ENCODE measurements at places on chromosomes 12 and 14.

DNA sequence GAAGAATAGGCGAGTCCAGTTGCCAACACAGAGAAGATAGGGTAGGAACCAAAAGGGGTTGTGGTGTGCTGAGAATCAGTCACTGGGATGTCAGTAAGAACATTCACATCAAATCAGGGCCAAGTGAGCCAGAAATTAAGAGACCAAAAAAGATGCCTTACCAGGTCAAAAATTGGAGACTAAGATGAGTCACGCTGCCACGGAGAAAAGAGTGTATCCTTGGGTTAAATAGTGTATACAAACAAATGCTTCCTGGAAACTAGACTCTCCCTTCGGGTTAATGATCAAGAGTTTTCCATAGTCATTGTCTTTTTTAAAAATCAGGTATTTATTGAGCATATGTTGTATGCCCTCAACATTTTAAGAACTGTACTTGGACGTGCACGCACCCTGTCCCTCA, 45.2 kb upstream of the BAZ1A start:
- DNase-seq, result peak; percentile 14

DNA sequence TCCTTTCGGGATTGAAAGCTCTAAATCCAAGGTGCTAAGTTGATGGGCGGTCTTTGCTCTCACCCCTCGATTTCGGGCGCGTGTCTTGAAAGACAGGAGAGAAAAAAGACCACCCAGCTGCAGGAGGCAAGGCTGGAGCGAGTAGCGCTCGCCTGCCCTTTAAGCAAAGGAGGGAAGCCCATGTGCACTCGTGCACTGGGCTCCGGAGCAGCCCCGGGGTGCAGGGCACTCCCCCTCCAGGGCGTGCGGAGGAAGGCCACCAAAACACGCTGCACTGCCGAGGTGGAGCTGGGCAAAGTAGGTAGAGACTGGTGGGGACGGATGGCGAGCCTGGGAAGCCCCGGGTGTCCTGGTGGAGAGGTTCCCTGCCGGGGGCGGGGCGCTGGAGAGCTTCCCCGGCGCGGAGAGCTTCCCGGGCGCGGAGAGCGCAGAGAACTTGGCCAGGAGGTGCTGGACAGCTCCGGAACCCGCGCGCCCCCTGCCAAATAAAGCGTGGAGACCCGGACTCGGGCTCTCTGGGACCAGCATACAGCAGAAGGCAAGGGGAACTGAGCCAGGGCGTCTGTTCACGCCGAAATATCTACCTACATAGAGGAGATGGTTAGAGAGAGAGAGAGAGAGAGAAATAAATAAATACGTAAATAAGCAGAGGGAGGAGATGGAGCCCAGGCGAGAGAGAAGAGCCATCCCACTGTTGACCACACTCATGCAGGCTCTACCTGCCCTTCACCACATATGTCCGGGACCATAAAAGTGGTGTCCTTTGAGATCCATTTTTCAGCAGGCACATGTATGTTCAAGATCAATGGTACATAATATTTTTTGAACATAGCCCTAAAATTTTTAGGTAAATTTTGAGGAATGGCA, 662 bp upstream of the NELL2 start:
- peak; percentile 16 for DNase-seq

- no peak for DNase-seq
Observed at GRCh38 chr12:114668886-114669288, 15.1 kb downstream of the TBX3 start.

- DNase-seq, result no peak
Observed at GRCh38 chr12:49033611-49034285, 15.2 kb upstream of the PRKAG1 start.

GRCh38 chr12:66584673-66585072, 94.2 kb downstream of the GRIP1 start:
- no peak for DNase-seq

GRCh38 chr12:44627387-44628166, 248.5 kb downstream of the NELL2 start:
- DNase-seq, result no peak

- no peak for DNase-seq
Observed at GRCh38 chr14:74705613-74706500, 7.0 kb downstream of the AREL1 start.

DNA sequence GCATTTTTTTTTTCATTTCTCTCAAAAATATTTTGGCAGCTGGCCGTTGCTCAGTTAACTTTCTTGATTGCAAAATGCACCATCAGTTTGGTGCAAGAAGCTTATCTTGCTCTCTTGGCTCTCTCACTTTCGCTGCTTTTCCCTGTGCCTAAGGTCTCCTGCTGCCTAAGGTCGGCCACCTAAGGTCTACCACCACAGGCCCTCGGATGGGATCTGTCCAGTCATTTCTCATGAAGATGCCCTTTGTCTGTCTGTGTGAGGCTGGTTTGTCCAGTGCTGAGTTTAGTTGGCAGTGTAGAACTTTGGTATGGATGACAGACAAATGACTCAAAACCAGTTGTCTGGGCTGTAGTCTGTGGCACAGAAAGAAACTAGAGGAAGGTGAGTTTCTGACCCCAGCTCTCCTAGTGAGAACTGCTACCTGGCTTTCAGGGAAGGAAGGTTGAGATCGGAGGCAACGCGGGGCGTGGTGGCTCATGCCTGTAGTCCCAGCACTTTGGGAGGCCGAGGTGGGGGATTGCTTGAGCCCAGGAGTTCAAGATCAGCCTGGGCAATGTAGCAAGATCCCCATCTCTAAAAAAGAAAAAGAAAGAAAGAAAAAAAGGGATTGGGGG, 2.6 kb downstream of the MLXIP start:
- DNase-seq, result peak; percentile 42

- DNase-seq, result peak; percentile 85
Observed at GRCh38 chr14:92680781-92681650, 67.4 kb downstream of the LGMN start.

DNA sequence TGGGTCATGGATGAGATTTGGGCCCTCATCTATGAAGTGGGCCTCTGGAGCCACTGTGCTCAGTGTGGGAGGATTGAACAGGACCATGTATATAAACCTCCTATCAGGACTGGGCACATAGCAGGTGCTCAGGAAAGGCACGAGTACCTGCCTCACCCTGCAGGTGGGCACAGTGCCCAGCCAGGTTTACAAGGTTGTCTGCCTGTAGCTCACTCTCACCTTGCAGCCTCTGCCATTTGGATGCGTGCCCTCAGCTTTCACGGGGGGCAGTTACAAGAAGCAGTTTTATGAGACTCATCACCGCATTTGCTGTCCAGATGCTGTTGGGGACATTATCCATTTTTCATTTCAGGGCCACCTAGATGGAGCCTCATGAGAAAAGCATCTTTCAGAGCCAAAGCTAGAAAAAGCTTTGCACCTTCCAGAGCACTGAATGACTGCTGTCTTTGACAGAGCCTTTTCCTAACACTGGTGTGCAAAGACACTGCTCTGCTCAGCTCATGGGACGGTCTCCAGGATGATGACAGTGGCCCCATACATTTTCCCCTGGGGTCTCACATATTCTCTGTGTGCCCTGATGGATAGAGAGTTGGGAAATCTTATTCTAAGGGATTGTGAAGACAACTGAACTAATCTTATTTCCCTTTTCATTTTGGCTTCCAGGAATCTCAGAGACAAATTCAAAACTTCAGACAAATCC, 327.5 kb upstream of the RTL1 start:
- DNase-seq, result no peak

GRCh38 chr14:101878822-101879528, 85.4 kb upstream of the DYNC1H1 start:
- DNase-seq, result no peak

DNA sequence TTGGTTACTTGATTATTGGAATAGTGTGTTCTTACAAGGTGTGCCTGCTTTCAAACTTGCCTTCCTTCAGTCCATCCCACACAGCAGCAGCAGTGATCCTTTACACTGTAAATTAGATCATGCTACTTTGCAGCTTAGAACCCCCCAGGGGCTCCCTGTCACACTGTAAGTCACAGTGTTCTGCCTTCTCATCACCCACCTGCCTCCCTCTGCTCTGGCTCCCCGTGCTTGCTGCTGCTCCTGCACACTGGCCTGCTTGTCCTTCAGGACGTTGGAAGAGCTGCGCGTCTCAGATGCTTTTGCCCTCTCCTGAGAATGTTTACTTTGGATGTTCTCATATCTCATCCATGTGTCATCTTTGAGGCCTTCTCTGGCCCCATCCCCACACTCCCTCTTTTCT, 27.3 kb downstream of the ZC3H14 start:
- no peak for DNase-seq

GRCh38 chr12:97288531-97288930, 174.1 kb upstream of the RMST start:
- no peak for DNase-seq
